Stimulated activated CD8-positive, alpha-beta memory T cell treated with anti-CD3 and anti-CD28 coated beads, Interleukin-7, amount 100 ng/mL, for 1 hour (primary cell): ENCODE measurements at places on chromosomes 4 and X.

DNA sequence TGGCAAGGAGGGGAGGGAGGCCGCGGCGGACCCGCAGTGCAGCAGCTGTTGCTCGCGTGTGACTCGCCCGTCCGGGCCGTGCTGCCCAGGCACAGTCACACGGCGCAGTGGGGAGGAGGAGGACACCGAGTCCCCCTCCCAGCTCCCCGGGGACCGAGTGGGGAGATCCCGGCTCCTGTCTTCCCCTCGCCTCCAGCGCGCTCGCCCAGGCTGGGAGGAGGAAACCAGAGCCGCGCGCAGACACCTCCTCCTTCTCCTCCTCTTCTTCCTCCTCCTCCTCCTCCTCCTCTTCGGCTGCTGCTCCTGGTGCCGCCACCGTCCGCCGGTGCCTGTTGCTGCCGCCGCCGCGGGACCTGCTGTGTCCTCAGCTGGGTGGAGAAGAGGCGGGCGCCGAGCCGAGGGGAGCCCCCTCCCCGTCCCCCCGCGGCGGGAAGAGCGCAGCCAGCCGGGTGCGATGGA is at the start of gene TBC1D1:
TSS of gene TBC1D1 (plus strand) at position 284 of the 459 bp plus-strand sequence. CDS start 11,012 bp downstream, outside the sequence.
- peak; percentile 9 for DNase-seq

DNA sequence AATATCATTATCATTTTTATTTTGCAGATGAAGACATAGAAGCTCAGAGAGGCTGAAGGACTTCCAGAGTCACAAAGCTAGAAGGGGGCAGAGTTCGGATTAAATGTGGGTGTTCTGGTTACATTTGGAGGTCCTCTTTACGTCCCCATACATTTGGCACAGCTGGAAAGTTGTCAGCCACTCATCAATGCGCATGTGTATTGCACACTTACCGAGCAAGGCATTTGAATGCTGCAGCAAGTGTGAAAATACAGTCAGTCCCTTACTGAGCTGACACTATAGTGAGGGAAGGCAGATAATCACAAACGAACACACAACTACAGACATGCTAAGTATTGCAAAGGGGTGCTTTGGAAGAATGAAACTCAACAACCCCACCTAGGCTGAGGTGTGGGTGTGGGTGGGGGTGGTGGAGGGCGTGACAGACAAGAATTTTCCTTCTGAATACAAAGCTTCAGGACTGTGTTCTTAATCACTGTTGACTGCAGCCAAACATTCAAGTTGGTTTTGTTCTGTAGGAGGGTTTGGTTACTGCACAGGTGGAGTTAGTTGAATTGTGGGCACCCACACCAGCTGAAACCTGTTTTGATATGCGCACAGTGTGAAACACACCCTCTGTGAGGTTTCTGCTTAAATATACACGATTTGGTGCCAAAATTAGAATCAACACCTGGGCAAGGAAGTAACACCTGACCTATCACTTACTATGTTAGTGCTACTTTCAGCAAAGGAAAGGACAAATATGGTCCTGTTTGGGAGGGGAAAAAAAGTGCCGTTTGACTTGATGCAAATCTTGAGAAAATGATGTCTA is 72.4 kb downstream of the COQ2 start:
- no peak for DNase-seq

- no peak for DNase-seq
These were observed 5.0 kb downstream of the RBM3 start for GRCh38 chrX:48579259-48579658.

- DNase-seq = no peak
These were observed 39.5 kb upstream of the ZNF330 start for GRCh38 chr4:141180991-141181761.

DNA sequence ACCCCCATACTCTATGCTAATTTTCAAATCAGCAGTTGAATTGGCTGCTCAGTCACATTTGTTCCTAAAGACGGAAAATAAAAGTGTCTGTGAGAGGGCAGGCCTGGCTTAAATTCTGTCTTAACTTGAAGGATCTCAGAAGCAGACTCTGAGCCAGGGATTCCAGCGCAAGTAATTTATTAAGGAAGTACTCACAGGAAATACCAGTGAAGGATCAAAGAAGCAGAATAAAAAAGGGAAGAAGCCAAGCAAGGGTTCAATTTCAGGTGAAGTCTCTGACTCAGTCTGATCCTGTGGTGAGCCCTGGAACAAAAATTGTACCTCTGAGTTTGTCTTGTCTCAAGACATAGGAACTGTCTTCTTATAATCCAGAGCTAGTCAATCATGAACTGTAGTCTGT is 52.2 kb downstream of the IL1RAPL1 start:
- DNase-seq = no peak

DNA sequence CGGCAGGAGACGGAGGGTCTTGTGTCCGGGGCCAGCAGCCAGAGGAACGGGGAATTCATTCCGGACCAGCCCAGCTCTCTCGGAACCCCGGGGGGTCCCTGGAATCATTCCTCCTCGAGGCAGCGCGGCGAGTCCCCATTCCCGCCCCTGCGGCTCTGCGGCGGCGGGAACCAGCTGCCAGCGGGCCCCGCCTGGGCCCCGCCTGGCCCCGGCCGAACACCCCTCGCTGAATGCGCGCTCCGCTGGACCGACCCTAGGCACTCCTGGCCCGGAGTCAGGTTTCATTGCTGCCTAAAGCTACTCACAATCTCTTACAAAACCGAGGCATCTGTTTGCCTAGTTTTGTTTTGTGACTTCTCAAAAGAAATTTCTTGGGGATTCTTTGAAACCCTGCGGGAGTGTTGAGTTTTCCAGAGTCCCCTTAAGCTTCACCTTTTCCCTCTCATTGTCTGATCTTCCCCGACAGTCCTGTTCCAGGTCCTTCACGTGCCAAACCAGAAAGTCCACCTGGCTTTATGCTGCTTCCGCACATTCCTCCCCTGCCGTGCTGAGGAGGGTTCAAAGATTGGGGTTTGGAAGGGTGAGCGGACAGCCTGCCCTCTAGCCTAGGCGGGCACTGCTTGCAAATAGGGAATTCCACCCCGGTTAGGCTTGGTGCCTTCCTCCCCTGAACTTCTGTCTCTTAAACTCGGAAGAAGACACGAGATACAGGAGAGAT is 789 bp downstream of the ARHGAP10 start:
- no peak for DNase-seq

DNA sequence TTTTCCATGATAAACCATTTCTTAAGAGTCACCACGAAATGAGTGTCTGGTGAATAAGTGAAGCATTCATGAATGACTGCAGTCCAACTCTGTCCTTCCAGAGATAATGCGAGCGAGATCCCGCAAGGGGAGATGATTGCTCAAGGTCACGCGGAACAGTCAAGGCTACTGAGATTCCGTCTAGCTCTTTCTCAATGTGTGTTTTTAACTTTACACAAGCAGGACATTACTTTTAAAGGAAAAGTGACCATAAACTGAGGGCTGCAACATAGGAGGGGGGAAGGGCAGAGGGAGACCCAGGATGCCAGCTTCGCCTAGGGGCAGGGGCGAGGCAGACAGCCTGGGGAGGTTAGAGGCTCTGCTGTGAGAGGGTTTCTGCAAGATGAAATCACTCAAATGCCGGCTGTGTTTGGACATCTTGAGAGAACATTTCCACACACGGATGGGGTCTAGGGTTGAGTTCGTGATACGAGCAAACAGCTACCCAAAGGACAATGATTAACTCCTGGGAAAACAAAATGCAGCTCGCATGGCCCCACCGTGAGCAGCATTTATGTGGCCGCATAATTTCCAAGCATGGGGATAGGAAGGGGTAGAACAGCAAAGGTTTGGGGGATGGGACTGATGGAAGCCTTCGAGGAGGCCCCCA is 23.8 kb upstream of the CCNQ start:
- no peak for DNase-seq

GRCh38 chr4:60981534-60981933 is 218.6 kb upstream of the ADGRL3 start:
- no peak for DNase-seq

- peak; percentile 41 for DNase-seq
These were observed at the start of gene STK26 for GRCh38 chrX:132022967-132023895. Gene STK26 (plus strand): TSS chrX:132023302. CDS start chrX:132023618, 316 bp downstream.

GRCh38 chr4:172601195-172601594 is 567.4 kb upstream of the GALNT7 start:
- DNase-seq = no peak
